ENCODE measurements at places on chromosomes 5 and 9. TPM values are rescaled to one million over a fixed set of nuclear protein-coding genes. Genes with fewer than 3 reads are reported as not detected.
A peak's percentile ranks its signal among the peaks of the same experiment; 100 is the strongest.

Gene RNF208
- 0.29 TPM for total RNA-seq

Gene FOXD4L4
- under 0.01 TPM for total RNA-seq

DNA sequence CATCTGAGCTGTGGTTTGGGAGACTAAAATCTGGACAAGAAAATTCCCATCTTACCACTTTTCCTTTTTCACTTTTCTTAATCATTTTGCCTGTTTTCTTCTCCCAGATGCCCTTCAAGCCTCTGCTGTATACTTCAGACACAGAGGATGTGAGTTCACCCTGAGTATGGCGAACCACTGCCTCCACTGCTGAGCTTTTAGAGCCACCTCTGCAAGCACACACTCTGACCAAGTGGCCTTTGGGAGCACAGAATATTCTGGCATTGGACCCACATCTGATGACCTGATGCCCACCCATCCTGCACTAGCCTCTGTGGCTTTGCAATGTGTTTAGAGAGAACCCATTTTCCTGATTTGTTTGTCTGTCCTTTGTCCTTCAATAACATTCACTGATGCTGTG, 32.5 kb downstream of the TERT start:
- no peak overlapping the region for H3K27ac ChIP-seq
- H3K4me3 ChIP-seq, result no peak overlapping the region

Gene PTGDS
- 57.9 TPM for total RNA-seq

- H3K4me3 ChIP-seq, result no peak overlapping the region
- no peaks in the 10 kb centered on the region for H3K27me3 ChIP-seq
- DNase-seq, result peak; percentile 31
- H3K4me1 ChIP-seq, result peaks cover 6% of the 10 kb centered on the region
- H3K27ac ChIP-seq, result no peak overlapping the region
Measured at GRCh38 chr9:3137347-3137695, 293.4 kb upstream of the PUM3 start.

Gene KCNV2
- total RNA-seq, result not detected

DNA sequence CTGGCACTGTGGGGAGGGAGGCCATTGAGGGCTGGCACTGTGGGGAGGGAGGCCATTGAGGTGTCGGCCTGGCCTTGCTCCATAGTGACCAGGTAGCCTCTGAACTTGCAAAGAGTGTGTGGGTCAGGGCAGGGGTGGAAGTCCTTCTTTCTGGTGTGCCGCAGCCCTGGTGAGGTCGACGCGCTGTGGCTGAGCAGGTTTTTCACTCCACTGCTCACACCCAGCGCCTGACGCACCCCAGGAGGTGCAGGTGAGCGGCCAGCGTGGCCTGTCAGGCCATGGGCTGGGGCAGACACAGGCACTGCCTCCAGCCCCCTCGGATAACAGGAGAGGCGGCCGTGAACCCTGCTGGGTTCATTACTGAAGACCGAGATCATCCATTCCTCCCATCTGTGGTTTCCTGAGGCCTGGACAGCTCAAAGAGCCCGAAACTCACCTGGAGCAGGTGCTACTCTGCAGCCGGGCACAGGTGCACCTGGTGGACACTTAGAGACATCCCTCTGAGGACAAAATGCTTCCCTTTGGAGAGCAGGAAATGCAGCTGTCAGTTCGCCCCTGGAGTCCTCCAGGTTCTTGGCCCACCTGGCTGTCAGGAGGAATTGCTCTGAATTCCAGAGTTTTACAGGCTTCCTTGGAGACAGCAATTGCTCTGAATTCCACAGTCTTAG, 32.4 kb downstream of the LHX3 start:
- H3K4me3 ChIP-seq, result no peak overlapping the region
- no peaks in the 10 kb centered on the region for H3K36me3 ChIP-seq
- H3K27me3 ChIP-seq, result peaks cover 6% of the 10 kb centered on the region
- no peaks in the 10 kb centered on the region for H3K4me1 ChIP-seq
- no peak overlapping the region for H3K27ac ChIP-seq

DNA sequence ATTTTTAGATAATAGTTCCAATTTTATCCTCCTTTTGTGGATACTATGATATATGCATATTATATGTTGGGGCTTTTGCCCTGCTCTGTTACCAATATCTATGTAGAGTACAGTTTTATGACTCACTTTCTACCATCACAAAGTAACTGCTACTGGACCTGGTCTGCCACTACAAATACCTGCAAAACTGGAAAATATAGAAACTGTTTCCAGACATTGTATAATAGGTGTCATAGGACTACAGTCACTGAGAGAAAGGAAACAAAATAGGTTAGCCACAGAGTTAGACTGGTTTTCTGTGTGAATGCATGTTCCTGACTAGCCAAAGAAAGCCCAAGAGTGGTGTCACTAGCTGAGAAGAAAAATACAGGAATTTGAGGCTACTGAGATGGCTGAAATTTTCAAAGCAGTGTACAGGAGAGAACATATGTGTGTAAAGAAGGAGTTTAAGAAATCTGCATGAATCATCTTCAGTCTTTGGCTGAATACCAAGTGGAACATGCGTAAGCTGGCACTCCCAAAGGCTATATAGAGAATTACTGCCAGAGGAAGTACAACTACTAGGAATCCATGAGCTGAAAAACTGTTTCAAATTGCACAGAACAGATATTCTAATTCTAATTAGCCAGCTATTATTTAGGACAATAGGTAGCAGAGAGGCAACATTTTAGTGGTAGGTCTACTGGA, 29.0 kb upstream of the FAM174A start:
- peaks cover 6% of the 10 kb centered on the region for H3K4me1 ChIP-seq
- no peaks in the 10 kb centered on the region for H3K36me3 ChIP-seq
- no peak overlapping the region for H3K4me3 ChIP-seq
- H3K27me3 ChIP-seq, result no peaks in the 10 kb centered on the region

- H3K27me3 ChIP-seq, result no peaks in the 10 kb centered on the region
- H3K4me1 ChIP-seq, result peaks cover 8% of the 10 kb centered on the region
- no peak overlapping the region for H3K4me3 ChIP-seq
- H3K36me3 ChIP-seq, result no peaks in the 10 kb centered on the region
- no peak for DNase-seq
Measured at GRCh38 chr9:115524453-115525059, 406.6 kb upstream of the TNC start.

All from osteoblast (primary cell).